ENCODE measurements at places on chromosomes 7 and 10.

- no peak for DNase-seq
These were observed 262.4 kb downstream of the GRID1 start for GRCh38 chr10:86104156-86104555.

- no peak for DNase-seq
These were observed 26.5 kb downstream of the KIAA1217 start for GRCh38 chr10:24235471-24235870.

GRCh38 chr10:32211046-32211363, 136.0 kb downstream of the EPC1 start:
- DNase-seq: no peak

DNA sequence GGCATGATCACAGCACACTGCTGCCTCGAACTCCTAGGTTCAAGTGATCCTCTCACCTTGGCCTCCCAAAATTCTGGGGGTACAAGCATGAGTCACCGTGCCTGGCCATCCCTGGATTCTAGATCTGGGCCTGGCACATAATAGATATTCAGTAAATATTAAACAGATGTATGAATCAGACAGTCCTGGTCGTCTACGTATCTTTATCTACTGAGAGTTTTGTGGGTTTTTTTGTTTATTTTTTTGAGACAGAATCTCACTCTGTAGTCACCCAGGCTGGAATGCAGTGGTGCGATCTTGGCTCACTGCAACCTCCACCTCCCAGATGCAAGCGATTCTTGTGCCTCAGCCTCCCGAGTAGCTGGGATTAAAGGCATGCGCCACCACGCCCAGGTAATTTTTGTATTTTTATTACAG, 24.3 kb upstream of the ITGB1 start:
- DNase-seq: no peak

DNA sequence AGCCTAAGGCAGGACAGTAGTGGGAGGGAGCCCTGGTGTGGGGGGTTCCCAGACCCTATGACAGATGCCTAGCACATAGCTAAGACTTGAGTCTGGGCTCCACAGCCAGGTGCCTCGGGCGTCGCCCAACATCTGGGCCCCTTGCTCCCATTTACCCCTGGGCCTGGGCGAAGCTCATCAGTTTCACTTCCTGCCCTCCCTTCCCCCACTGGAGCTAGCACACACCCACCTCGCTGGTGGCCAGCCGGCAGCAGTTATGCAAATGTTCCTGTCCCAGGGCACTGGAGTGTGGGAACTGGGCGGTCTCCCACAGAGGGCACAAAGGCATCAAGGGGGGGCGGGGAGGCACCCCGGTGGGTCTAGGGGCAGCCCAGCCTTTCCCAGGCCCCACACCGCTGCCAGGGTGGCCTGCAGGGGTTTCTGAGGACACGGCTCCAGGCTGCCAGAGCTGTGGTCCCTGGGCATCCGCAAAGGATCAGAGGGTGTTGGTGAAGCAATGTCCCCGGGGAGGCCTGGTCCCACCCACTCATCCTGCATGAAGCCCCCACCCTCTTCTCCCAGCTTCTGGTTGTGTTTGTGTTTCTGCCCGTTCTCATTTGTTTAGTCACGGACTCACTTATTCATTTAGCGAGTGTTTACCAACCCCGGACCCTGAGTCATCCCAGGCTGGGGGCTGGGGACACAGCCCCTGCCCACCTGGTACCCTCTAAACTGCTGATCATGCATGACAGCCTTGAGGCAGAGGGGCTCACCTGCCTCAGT, 20.4 kb downstream of the SH2B2 start:
- no peak for DNase-seq

DNA sequence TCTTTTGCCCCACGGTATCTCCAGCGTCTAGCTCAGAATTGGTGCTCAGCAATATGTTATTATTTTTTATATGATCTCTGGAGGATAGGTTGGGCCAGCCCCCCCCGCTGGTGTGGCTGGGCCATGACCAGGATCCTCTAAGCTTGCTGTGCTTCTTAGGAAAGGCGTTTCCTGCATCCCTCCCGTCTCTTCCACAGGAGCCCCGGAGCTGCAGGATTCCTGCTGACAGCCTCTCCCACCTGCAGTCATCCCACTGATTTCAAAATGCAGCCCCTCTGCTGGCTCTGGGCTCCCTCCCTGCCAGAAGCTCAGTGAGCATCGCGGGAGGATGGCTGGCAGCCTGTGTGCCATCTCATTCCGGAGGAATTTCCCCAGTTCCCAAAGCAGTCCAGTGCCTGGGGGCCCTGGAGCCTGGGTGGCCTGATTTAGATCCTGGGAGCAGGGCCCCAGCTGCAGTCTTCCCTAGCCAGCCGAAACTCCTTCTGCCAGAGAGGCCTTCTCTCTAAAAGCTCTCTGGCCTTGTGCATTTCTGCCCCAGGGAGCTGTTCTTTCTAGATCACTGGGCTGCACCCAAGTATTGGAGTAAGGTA, 21.8 kb upstream of the GOLGA7B start:
- DNase-seq: no peak

- no peak for DNase-seq
These were observed 48.7 kb downstream of the DOCK1 start for GRCh38 chr10:126953886-126954285.

GRCh38 chr7:23191022-23191421, 9.2 kb downstream of the NUP42 start:
- no peak for DNase-seq

GRCh38 chr10:36789974-36790373, 335.4 kb upstream of the ANKRD30A start:
- DNase-seq: no peak

DNA sequence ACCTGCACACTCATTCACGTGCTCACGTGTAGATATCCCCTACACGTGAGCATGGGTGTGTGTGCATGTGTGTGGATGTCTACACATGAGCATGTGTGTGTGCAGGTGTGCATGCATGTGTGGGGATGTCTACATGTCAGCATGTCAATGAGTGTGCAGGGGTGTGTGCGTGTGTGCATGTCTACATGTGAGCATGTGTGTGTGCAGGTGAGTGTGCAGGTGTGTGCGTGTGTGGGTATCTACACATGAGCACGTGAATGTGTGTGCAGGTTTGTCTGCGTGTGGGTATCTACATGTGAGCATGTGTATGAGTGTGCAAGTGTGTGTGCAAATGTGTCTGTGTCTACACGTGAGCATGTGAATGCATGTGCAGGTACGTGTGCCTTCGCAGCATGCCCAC, 274.8 kb downstream of the PTPRN2 start:
- no peak for DNase-seq

DNA sequence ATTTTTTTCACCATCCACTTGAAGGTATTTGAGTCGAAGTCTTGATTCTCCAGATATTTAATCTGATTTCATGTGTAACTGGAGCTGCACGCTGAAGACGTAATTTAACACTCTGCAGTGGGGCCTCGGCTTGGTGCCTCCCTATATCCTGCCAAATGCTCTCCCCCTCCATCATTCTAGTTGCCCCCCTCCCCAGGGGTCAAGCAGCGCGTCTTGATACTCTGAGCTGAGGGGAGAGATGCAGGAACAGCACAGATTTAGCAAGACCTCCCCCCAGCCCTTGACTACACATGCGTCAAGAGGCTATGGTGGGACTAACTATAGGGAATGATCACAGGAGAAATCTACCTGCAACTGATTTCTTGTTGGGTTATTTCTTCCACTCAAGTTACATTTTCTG, 85.8 kb downstream of the PRPF18 start:
- no peak for DNase-seq

GRCh38 chr7:930975-931758, 23.3 kb downstream of the ADAP1 start:
- DNase-seq: no peak

- DNase-seq: no peak
These were observed 89.2 kb upstream of the JAZF1 start for GRCh38 chr7:28269700-28270361.

DNA sequence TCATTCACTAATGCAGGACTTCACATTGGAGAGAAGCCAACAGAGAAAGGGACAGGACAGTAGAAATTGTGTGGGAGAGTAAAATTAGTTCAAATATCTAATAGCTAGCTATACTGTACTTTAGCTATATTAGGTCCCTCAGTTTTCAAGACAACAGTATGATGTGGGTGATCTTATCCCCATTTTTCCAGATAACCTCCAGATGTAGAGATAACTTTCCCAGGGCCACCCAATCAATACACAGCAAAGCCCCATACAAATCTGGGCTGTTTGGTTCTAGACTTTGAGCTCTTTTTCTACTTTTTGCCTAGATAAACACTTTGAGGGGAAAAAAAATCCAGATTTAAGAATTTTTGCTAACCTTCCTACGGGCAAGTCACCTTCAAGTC, 482 bp upstream of the CLDN12 start:
- no peak for DNase-seq

DNA sequence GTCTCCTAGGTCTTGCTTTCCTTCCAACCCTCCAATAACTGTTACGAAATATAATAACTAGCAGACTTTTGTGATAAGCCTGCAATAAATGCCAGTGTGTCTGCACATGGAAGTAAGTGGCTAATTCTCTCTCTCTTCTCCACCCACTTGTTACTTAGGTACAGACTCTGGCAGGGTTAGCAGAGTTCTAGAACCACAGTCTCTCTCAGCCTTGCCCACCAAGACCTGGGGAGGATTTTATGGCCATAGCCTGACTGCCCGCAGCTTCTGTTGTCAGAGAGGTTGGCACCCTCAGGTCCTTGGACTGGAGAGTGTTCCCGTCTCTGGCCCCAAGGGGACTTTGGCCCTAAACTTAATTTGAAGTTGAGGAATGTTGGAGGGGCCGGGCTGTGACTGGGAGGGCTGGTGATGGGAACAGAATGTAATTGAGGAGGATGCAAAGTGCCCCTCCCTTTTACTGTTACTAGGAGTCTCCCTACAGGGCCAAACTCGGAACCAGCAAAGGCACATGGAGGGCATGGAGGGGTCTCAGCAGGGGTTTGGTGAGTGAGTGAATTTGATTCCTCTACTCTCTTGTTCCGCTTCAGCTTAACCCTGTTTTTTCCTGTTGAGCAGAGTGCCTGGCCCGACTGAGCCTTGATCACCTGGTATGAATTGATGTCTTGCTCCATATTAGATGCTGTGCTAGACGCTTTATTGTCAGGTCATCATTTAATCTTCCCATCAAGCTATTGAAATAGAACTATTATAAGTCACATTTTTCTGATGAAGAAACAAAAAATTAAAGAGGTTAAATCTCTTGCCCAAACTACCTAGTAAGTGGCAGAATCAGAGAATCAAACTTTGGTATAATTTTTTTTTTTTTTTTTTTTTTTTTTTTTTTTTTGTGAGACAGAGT, 37.0 kb upstream of the LCOR start:
- DNase-seq: no peak

DNA sequence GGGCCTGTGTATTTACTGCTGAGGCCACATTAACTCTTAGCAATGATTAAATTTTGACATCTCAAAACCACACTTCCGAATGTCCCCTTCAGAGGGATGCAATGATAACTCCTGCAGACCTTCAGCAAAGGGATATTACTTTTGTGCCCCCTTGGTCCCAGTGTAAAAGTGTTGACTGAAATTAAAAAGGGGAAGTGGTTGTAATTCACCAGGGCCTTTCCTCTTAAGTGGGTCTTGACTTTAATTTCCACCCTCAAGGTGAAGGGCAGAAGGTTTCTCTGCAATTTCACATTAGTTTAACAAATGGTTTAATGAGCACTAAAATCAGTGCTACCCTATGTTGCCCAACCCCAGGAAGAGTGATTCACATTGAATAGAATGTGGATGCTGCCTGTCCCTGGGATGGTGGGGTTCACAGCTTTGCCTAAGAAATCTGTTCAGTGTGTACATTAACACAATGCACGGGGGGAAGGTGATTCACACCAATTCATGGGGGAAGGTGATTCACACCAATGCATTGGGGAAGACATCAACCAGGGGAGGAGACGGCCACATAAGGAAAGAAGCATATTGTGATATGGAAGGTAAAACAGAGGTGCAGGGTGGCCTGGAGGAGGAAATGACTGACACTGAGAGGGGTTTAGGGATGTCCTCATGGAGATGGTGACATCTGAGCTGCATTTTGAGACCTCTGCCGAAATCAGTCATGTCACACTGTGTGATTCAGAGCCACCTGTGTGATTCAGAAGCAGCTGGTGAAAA, 19.4 kb upstream of the TNS3 start:
- no peak for DNase-seq

DNA sequence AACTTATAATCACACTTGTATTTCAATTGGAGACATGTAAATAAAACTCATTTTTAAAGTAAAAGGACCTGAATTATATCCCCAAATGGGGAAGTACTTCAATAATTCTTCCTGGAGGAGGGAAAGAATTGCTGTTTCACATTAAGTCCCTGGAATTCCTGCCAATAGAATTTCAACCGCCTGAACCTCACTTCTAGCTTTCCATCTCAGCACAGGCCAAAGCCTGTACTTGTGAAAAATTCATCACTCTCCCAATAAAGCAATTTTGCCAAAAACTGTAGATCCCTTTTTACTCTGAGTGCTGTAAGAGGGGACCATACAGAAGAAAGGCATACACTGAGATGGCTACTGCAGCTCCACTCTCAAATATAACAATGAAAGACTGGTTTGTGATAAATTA, 54.8 kb downstream of the CADPS2 start:
- DNase-seq: no peak

- DNase-seq: no peak
These were observed 28.2 kb downstream of the SGPL1 start for GRCh38 chr10:70843776-70844489.

DNA sequence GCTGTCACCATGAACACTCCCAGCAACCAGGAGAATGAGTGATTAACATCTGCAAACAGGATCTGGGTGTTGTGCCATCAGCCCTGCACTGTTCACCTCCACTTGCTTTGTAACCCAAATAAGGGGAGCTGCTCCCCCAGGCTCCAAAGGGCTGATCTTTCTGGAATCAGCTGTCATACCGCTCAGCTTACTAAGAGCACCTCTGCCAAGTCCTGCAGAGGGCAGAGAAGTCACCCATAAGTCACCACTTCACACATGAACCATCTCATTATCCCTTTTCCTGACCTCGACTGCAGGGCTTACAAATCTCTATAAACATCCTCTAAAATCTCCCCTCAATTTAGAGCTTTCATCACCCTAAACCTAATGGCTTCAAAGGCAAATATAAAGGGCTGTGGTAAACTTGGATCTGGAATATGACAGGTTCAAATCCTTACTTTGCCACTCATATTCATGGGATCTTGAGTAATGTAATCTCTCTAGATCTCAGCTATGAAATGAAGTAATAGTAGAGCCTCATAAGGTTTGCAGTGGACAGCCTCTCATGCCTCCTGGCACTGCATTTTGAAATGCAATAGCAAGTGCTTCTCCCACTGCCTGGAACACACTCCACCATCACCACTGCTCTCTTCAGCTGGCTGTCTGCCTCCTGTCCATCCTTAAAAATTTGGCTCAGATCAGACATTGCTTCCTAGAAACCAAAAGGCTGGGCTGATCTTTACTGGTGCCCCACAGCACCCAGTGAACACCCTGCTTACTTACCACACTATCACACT, 38.8 kb downstream of the ERLIN1 start:
- no peak for DNase-seq

GRCh38 chr10:102435529-102436233, 3.3 kb upstream of the CUEDC2 start:
- no peak for DNase-seq

DNA sequence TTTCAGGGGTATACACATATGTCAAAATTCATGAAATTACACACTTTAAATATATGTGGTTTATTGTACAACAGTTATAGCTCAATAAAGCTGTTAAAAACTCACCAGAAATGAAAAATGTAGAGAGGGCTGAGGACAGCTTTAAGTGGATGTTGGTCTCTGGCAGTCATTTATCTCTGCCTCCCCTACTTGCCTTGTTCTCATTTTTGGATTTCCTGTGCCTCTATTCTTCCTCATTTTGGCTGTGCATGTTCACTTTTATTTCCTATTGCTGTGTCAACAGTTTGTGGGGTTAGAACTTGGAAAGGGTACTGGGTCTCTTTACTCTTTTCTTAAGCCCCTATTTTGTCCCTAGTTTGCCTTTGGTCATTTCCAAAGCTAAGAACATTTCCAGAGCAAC, 18.6 kb upstream of the MEST start:
- DNase-seq: no peak
